ENCODE measurements at places on chromosomes 5 and 9.

DNA sequence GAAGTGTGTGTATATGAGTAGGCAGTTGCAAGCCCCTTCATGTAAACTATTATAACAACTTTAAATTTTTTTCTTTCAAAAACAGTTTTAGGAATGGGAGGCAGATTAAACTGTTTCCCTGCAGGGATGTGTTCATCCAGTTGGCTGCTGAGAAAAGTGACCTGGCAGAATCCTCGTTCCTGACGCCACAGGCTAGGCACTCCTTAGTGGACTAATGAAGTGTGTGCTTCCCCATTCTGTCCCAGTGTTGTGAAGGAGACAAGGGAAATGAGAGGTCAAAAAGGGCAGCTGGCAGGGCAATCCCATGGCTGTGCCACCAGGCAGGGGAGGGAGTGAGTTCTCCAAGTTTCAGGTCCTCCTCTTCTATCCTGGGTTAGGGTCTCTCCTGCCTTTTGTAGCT, 59.8 kb downstream of the FOXD1 start:
- DNase-seq: no peak

DNA sequence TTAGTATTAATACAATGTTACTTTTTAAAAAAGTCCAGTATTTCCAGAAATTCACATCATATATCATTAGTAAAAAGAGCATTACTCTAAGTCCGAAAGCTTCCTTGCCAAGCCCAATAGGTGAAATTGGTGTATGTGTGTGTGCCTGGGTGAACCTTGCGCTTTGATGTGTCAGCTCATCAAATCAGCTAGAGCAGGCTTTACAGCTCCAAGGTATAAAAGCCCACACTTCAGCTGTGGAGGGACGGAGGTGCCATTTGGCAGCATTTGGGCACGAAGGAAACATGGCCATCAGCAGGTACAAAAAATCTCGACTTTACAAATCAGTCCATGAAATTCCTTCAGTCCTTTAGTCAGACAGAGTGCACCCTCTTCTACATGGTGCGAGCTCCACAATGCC, 76.5 kb upstream of the IL7R start:
- no peak for DNase-seq

- DNase-seq: peak; percentile 97
These were observed 88.2 kb downstream of the LIFR start for GRCh38 chr5:38468202-38468673.

- no peak for DNase-seq
These were observed 125.6 kb downstream of the PAPPA start for GRCh38 chr9:116279230-116279629.

- no peak for DNase-seq
These were observed 132.4 kb downstream of the ADAMTS2 start for GRCh38 chr5:179212870-179213269.

DNA sequence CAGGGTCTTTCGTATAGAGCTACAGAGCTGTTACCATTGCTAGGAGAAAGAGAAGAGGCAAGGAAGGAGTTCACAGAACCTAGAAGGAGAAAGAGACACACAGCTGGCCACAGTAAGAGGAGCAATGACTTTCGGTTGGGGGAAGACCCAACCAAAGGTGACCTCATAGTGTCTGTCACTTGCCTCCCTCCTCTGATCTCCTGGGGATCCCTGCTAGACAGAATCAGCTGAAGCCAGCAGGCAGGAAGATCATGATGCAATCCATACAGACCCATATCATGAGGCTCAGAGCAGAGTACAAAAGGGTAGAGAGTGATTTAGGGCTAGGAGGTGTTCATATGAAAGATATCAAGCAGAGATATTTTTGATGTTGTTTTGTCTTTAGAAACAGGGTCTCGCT, 26.0 kb upstream of the EPB41L4B start:
- DNase-seq: no peak

DNA sequence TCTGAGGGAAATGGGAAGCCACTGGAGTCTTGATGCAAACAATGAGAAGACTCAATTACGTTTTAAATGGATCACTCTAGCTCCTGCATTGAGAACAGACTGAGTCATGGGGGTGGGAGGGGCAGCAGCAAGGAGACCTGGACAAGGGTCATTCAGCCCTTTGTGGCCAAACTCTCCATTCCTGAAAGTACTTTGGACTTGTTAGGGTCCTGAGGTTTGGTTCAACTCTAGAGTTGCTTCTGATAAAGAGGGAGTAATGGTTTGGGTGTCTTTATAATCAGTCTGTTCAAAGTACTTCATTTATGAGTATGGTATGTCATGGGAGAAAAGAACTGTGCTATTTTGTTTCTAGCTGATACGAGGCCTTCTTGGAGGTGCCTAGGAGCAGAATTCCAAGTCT, 67.7 kb upstream of the SMIM32 start:
- DNase-seq: no peak

DNA sequence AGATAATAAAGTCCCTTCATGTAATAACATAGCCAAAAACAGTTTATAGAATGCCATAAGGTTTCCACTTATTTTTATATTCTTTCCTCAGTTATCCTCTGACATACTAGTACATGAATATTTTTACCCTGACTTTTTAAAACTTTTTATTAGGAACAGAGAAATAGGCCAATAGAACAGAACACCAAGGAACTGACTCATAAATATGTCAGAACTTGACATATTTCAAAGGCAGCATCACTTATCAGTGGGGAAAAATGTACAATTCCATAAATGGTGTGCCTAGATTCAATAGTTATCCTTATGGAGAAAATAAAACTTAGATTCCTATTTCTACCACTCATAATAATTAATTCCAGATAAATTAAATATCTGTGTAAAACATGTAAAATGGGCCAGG, 9.4 kb downstream of the STARD4 start:
- peak; percentile 45 for DNase-seq

- DNase-seq: peak; percentile 62
These were observed 672.8 kb downstream of the ACTL7B start for GRCh38 chr9:108182950-108183381.

DNA sequence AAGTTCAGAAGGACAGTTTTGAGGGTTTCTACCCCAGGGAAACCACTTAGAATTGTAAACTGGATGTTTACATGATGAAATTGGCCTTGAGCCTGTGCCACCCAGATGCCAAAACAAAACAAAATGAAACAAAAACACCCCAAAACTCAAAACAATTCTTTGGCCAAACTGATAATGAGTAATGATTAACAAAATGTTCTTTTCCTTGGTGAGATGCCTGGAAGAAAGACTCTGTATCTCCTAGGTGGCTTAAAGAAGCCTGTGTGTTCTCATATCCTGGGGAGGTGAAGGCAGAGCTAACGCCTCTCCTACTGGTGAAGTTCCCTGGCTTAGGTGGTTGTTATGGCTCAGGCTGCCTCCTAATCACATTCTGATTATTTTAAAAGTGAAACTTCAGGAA, 120.5 kb downstream of the NPR3 start:
- peak; percentile 52 for DNase-seq

- no peak for DNase-seq
These were observed 279.6 kb upstream of the GRAMD2B start for GRCh38 chr5:126143622-126144021.

DNA sequence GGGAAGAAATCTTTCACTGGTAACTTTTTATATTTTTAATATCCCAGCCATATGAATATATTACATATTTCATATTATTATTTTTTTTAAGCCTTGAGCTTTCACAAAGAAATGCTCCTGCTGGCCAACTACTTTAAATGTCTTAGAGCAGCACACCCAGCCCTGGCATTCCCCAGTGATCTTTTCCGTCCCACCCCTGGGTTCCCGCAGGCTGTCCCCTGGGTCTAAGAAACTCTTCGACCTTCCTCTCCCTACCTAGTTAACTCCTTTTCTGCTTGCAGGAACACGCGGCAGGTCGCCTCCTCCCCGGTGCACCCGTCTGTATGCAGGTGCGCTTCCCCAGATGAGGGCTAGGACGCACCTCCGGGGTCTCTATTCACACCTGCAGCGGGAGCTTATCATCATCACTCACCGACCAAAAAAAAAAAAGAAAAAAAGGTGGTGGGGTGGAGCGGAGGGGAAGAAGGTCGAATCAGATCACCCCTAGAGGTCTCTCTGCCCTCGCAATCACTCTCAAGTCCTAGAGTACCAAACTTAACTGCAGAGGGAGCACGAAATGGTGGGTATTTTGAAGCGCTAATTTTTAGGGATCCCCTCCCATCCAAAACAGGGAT, 696 bp downstream of the ZFP62 start:
- peak; percentile 44 for DNase-seq

- no peak for DNase-seq
These were observed at the start of gene PCAT7 for GRCh38 chr9:94554439-94555331. Gene PCAT7, plus strand, starts transcription at chr9:94555083.

GRCh38 chr9:135116881-135117280, 29.4 kb downstream of the OLFM1 start:
- no peak for DNase-seq

DNA sequence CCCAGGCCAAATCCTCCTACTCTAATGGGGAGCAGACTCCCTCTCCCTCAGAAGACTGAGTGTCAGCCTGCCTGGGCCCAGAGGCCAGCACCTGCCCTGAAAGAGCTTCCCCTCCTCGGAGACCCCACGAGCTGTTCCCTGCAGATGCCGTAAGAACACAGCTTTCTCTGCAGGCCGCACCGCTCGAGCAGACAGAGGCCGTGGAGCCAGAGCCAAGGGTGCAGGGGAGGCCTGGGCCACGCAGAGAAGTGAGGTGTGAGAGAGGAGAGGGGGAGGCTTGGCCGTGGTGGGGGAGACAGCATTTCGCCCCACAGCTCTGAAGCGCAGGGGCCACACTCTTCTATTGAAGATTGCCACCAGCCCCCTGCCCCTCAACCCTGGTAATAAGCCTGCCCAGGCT, 62.8 kb upstream of the GARNL3 start:
- no peak for DNase-seq

DNA sequence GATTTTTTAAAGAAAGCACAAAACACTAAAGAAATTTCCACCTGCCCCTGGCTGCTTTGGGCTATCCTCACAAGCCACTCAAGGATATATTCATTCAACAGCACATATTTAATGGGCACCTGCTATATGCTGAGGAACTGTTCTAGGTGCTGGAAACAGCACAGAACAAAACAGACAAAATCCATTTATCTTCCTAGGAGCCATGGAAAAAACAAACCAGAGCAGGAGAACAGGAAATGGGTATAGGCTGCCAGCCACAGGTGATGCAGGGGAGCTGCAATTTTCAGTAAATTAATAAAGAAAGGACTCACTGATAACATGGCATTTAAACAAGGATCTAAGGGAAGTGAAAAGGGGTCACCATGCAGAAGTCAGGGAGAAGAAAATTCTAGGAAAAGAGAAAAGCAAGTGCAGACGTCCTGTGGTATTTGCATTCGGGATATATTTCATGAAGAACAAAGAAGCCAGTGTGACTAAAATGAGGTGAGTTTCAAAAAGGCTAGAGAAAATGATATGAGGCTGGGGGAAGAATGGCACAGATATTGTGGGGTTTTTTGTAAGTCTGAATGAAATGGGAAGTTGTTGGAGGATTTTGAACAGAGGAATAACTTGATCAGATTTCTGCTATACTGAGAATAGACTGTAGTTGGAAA, 152.2 kb downstream of the ADAMTSL1 start:
- DNase-seq: no peak

- DNase-seq: no peak
These were observed 31.1 kb downstream of the ERAP1 start for GRCh38 chr5:96776621-96777020.

GRCh38 chr9:3809724-3810123, 283.9 kb upstream of the RFX3 start:
- DNase-seq: peak; percentile 36

DNA sequence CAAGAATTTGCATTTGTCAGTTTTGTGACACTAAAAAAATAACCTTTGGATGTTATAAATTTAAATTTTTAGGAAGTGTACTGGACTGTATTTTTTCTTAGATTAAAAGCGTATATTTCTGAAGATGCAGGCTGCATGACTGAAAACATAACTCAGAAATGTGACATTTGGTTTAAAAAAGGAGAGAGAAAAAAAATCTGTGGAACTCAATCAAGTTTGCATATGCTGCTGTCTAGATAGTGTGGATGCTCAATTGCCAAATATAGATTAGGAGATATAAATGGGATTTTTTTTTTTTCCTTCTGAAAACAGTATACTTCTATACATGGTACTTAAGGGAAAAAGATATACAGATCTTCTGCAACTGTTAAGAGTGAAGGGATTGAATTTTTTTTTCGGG, 402.3 kb downstream of the TAF11L14 start:
- no peak for DNase-seq

DNA sequence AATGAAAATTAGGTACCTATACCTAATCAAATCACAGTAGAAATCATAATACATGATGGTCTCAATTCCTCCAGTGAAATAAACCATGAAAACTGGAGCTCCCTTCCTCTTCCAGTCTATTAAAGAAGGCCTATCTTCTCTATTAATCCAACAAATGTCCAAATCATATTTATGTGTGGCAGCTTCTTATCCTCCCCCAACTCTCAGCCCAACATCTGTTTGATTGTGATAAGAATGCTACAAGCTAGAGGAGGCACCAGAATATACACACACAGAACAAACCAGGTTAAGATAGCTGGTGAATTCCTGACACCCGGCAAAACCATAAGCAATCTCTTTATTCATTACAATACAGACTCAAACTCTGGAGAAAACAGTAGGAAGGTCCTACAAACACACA, 110.8 kb downstream of the FBXL17 start:
- no peak for DNase-seq

- no peak for DNase-seq
These were observed 233.7 kb upstream of the MSX2 start for GRCh38 chr5:174490728-174491127.

DNA sequence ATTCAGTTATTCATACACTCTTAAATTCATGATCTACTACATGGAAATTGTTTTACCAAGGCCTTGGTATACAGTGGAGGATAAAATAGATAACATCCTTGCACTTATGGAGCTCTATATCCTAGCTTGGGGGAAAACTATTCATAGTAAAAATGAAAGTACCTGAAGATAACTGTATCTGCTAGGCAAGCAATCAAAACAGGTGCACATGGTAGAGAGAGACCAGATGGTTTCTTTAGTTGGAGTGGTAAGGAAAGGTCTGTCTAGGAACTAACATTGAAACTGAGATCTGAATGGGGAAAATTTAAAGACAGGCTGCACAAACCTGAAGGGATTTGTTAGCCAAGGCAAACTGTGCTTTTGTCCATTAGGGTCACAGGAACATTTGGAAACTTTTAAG, 11.1 kb upstream of the SLCO4C1 start:
- DNase-seq: no peak

DNA sequence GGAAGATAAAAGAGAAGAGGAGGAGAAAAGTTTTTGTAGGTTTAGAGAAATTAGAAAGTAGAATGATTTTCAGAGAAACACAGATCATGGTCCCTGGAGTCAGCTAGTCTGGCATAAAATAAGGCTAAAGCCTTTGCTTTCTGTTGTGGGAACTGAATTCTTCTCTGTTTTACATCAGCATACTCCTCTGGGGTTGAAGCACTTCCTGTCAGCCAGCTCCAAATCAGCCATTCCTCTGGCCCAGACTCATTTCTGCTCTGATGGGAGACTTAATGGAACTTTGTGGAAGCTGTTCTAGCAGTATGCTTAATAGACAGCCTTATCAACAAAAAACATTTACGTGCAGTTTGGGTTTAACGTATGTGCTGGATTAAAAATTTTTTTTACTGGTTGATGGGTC, 143.2 kb downstream of the HMHB1 start:
- DNase-seq: peak; percentile 60

Data from fibroblast of mammary gland (primary cell).